ENCODE measurements at places on chromosomes 12 and 14.

GRCh38 chr12:74537126-74537706 lies 419 bp upstream of the ATXN7L3B start:
- DNase-seq, result no peak

- DNase-seq, result no peak
These were observed 547.1 kb downstream of the CCER1 start for GRCh38 chr12:90407841-90408240.

DNA sequence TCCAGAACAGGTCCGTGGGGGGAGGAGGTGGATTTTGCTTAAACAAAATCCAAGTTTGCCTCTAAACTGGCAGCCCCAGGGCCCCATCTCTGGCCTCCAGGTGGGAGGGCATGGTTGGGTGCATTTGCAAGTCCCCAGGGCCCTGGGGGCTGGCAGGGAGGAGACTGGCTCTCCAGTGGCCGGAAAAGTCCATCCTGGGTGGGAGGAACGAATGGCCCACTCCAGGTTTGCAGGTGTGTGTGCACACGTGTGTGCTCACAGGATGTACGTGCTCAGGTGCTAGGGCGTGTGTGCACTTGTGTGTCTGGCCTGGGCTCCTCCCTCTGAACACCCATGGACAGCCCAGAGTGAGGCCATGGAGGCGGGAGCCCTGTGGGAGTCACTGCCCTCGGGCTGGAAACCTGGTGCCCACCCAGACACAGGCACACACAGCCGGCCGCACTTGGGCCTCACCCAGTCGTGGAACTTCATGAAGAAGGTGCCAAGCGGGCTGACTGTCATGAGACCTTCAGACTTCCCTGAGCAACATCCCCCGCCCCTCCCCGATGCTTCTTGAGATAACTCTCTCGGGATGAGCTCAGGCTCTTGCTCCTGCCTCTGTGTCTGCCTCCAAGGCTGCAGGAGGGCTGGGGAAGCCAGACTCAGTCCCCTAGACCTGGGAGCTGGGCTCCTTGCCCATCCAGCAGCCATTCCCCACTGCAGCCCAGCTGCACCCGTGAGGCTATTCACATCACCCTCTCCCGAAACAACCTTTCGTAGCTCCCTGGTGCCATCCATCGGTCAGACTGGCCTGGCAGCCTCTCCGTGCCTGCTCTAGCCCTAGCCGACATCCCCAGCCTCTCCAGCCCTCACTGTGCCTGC lies 9.4 kb downstream of the AHNAK2 start:
- no peak for DNase-seq

GRCh38 chr12:111304642-111305071 lies 64.2 kb downstream of the PHETA1 start:
- DNase-seq, result no peak

GRCh38 chr14:69637503-69638031 lies 26.2 kb downstream of the SUSD6 start:
- DNase-seq, result no peak

GRCh38 chr14:88910386-88910785 lies 85.9 kb downstream of the TTC8 start:
- no peak for DNase-seq

GRCh38 chr12:22850185-22850584 lies 225.2 kb downstream of the ETNK1 start:
- DNase-seq, result no peak

GRCh38 chr14:104344818-104345620 lies 206.6 kb downstream of the KIF26A start:
- DNase-seq, result no peak

GRCh38 chr12:65140738-65141137 lies 19.6 kb upstream of the WIF1 start:
- no peak for DNase-seq

DNA sequence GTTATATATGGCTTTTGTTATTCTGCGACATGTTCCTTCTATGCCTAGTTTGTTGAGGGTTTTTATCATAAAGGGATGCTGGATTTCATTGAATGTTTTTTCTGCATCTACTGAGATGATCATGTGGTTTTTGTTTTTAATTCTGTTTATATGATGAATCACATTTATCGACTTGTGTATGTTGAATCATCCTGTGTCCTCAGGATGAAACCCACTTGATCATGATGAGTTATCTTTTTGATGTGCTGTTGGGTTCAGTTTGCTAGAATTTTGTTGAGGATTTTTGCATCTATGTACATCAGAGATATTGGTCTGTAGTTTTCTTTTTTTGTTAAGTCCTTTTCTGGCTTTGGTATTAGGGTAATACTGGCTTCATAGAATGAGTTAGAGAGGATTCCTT lies 291.2 kb downstream of the AKAP6 start:
- DNase-seq, result no peak

- DNase-seq, result no peak
These were observed 20.5 kb upstream of the TESC start for GRCh38 chr12:117119592-117120198.

- DNase-seq, result no peak
These were observed 6.2 kb upstream of the CNOT2 start for GRCh38 chr12:70236990-70237389.

DNA sequence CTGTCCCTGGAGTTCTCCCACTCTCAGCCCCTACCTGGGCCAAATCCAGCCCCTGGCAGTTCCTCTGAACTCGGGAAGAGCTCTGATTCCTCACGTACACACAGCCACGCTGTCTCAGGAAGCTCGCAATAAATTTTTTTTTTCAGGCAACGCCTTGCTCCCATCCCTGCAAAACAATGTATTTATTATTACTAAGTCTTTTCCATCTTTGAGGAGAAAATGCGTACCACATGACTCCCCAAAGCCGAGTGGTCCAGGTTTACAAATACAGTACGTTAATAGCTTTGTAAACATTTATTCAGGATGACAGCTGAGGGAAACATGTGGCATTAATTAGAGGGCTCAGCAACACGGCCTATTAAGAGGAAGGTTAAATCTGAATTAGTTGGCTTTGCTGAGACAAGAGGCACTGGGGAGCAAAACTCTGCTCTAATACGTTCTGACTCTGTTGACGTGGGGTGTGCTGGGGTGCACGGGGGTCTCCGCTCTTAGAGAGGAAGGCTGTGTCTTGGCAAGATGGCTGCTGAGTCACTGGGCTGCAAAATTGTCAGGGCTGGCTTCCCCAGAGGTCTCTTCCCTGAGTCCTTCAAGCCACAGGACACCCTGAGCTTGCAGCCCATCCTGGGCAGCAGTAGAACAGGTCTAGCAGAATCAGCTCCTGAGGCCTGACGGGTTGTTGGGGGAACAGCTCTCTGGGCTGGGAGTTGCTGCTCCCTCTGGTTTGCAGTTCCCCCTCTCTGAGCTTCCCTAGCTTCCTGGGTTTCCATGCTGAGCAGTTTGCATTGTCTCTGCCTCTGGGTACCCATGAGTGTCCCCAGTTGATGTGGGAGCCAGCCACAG lies 185.2 kb upstream of the TBX3 start:
- DNase-seq, result no peak
